ENCODE measurements at places on chromosomes 7 and 10.
A peak's percentile ranks its signal among the peaks of the same experiment; 100 is the strongest.

DNA sequence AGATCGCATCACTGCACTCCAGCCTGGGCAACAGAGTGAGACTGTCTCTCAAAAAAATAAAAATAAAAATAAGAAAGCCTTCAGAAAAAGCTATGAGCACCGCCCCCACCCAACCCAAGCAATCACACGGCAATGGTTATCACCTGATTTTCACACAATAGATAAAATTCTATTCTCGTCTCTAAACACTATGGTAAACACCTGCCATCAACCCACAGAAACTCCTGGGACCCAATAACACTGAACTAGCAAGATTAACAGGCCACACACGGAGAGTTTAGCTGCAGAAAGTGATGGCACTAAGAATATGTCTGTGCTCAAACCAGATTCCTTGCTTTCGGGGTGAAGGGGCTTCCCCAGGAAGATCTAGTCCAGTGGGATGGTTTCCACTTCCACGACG, 173.8 kb downstream of the DIP2C start:
- no peak for DNase-seq

DNA sequence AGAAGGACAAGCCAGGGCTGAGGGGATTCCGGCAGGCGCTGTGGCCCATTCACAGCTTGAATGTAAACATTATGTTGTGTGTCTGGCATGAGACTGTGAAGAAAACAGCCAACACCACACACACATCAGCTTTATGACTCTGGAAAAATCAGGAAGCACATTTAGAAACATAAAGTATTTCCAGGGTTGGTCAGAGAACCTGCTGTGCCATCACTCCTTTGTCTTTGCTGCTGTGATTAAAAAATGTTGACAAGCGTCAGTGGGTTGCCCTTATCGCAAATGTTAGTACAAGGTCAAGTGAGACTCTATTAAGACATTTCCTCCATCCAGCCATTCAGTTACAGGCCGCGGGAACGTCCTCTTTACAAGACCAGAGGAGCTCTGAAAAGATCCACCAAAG, 95.4 kb downstream of the TAX1BP1 start:
- DNase-seq, result no peak

DNA sequence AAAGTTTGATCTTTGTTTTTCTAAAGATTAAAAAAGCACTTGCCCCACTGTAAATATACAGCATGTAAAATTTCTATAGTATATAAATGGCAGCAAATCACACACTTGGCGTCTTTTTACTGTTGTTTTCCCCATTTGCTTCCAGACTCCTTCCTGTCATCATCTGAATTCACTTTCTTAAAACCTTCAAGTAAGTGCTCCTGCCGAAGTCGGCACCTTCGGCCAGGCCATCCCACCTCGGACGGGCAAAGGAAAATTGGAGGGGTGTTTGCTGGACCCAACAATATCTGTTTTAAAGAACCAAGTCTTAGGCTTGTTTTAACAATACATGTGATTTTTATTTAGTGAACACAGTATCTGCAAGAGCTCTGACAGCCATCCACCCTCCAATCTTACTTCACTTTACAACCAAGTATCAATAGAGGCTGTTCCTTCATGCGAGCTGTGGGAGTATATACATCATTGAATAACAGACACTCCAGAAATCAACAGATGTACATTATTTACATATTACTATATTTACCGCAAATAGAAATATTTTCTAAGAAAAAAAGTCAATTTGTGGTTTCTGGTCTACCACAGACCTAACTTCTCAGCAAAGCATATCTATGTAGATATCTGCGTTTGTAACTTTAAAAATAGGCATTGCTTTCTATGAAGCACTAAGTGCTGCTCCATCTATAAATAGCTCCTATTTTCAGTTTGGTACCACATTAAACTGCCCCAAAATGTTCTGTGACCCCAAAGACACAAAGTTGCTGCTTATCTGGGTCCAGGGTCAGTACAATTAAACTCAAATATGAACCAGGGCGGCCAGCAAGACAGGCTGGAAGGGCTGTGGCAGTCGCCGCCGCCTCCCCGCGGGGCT, 110.7 kb downstream of the CYTH3 start:
- no peak for DNase-seq

DNA sequence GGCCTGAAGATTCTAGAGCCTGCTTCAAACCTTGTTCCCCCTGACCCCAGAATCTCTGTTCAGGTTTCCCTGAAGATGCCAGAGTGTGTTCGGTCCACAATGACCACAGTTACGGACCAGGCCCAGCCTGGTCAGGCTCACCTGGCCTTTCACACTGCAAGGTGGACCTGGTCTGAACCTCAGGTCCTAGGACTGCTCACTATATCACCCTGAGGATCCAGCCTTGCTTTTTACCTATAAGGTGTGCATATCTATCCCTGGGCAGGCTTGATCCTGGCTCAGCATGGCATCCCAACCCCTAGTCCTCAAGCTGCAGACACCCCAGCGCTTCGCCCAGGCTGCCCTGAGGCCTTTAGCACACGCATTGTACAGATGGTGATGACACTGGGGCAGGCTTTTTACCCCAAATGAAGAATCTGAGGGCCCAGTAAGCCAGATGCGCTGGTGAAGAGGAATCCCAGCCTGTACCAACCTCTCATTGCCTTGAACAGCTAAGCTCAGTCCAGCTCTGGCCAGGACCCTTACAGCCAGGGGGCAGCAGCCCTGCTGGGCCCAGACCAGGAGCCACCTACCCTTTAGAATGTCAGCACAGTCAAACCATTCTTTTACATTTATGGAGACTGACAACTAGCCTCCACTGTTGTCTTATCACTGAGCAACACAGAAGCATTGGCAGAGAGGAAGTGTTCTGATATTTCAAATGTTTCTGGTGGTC, 28.0 kb downstream of the MAT1A start:
- no peak for DNase-seq

DNA sequence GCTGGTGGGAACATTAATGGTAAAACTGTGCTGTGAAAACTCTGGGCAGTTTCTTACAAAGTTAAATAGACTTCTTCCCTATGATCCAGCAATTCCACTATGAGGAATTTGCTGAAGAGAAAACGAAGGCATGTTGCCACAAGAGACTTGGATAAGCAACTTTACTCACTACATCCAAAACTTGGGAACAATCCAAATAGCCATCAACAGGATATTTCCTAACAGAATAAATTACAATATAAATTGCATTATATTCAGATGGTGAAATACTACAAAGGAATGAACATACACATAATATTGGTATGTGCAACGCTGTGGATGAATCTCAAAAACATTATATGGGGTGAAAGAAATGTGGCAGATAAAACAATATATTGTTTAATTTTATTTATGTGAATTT, 21.4 kb upstream of the MKI67 start:
- DNase-seq, result peak; percentile 86

DNA sequence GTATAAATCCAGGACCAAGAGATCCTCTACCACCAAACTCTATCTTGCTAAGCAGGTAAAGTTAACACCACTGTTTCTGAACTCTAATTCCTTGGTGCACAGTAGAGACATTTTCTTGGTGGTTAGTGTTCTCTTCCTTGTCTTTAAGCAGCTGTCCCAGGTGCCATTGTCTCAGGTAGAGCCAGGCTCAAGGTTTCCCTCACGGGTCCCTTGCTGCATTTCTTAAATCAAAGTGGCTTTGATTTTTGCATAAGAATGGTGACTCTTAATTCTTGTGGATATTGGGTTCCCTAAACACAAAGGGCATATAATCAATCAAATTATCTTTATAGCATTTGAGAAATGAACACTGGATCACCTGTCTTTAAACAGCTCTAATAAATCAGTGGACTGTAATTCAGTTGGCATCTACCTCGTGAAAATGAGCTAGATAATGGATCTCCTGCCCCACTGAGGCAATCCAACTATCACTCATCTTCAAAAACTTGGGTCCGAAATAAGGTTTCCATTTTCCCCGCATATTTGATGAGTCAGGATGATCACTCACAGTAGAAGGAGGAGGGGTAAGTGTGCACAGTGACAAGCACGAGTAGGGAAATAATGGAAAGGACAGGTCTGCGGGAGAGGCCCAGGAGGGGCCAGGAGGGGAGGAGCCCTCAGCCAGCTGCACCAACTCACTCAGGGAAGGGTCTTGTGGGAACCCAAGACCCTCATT, 2.4 kb downstream of the ABCC2 start:
- peak; percentile 55 for DNase-seq

DNA sequence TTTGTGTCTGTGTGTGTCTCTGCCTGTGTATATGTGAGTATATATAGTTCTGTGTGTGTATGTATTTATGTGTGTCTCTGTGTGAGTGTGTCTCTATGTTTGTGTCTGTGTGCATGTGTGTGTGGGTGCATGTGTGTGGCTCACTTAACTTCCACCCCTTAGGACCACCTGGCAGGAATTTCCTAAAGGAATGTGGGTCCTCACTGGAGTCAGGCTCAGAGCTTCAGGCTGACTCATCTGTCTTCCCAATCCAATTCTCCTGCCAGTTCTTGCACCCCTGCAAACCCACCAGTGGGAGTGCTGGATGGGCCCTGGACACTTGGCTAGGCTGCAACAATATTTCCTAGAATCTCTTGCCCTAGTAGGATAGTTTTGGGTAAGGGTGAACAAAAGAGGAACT, 70.2 kb upstream of the GRB10 start:
- no peak for DNase-seq

GRCh38 chr7:151832656-151833055, 44.3 kb downstream of the PRKAG2 start:
- DNase-seq, result no peak

DNA sequence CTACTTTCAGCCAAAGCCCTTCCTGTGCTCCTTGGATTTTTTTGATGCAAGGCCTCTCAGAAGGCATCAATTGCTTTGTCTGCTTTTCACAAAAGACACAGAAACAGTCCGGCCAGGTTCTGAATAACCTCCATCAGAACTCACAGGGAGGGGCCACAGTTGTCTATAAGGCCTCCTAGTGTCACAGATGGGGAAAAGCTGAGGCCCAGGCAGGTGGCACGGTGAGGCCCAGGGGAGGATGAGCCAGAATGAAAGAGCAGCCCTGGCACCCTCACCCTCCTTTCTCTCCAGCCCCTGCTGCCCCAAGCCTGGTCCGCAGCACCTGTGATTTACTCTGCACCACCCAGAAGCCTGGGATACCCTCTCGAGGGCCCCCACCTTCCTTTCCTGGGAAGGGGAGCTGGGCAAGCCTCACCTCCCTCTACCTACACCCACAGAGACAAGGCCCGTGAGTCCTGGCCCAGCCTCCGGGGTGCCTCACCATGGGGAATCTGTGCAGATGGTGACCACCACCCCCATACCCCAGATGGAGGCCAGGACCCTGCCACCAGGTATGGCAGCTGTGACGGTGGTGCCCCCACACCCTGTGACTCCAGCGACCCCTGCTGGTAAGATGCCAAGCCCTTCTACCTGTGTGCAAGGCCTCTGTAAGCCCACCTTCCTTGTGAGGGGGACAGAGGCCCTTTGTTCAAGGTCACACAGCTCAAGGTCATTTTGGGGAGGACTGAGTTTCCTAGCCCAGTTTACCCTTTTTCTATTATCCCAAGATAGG, 26.2 kb upstream of the ZNF467 start:
- no peak for DNase-seq

DNA sequence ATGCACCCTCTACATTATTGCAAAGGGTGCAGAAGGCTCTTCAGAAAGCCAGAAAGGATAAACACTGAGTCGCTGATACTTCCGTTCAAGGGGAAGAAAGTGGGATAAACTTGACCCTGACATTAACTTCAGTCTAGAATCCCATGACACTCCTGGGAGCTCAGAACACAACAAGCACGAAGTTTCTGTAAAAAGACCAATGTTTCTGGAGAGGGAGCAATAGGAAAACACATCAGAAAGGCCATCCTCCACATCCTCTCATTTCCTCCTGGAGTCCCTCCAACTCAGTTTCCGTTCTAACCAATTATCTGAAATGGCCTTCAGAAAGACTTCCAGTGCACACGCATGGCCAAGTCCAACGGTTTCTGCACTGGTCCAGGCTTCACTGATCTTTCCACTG, 113.5 kb downstream of the SORBS1 start:
- no peak for DNase-seq

DNA sequence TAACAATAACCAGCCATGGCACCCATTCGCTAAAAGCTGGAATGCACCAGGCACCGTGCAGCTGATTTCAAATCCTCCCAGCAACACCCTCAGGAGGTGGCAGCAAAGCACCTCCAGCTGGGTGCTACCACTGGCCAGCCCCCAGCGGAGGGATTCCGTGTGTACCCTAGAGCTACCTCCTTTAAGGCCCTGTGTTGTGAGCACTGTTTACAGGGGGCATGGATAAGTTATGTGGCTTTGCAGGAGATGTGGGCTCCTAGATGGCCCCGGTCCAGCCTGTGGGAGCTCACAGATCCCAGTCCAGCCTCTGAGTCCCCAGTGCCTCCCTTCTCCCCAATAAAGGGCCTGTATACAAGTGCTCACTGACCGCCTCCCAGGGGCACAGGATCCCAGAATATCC, 27.1 kb downstream of the TNRC18 start:
- DNase-seq, result no peak

GRCh38 chr7:146291900-146292299, 175.3 kb downstream of the CNTNAP2 start:
- no peak for DNase-seq

DNA sequence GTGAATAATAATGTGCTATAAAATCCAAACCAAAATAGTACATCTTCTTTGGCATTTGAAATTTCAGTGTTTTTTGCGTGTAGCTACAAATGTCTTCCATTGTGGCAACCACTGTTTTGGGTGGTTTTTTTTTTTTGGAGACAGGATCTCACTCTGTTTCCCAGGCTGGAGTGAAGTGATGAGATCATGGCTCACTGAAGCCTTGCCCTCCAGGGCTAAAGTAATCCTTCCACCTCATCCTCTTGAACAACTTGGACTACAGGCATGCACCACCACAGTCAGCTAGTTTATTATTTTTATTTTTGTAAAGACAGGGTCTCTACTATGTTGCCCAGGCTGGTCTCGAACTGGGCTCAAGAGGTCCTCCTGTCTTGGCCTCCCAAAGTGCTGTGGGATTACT, 455.1 kb downstream of the AUTS2 start:
- no peak for DNase-seq

DNA sequence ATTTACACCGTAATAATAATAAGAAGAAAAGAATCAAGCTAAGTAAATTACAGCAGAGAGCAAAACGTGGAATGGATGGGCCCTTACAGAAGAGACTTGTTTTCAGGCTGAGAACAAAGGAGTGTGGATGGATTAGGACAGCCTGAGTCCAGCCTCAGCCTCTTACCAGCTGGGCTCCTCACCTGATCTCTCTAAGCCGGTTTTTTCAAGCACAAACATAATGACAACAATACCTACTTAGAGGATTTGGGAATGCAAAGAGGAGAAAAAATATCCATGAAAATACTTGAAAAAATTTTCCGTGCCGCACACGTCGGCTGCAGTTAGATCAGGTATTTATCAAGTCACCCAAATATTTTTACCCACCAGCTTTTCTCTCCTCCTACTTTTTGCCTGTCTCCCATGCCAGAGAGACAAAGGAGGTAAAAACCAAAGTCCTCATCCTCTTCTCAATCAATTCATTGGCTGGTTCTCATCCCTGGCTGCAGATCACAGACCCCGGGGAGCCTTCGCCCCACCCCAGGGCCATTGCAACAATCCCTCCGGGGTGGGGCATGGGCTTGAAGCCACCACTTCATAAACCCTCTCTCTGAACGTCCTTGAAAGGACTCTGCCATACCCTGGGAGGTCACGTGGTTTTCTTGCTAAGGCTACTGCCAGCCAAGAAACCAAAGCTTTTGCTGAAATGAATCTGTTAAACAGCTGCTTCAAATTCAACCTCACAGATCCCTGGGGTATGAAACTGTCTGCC, 29.7 kb upstream of the GTF2I start:
- DNase-seq, result peak; percentile 69
